ENCODE measurements at places on chromosomes 12 and 14.
A peak's percentile ranks its signal among the peaks of the same experiment; 100 is the strongest.

DNA sequence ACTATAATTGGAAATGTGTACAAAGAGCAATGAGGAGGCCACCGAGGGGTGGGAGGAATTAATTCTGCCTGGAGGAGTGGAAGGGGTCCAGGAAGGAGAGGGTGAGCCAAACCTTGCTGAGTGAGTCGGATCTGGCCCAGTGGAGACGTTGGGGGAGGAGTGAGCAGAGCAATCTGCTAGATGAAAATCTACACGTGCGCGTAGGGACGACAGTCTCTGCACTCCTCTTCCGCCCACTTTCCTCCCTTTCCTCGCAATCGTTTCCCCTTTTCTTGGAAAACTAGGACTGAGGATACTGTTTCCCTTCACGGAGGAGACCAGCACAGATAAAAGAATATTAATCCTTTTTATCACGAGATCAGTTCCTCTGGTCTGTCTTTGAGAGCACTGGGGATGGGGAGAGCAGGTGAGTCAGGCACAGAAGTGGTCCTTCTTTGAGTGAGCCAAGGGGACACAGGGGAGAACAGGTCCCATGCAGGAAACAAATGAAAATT is 2.9 kb upstream of the NAB2 start:
- DNase-seq: no peak

GRCh38 chr14:63091394-63091996 is 46.2 kb upstream of the KCNH5 start:
- no peak for DNase-seq

- no peak for DNase-seq
Observed at GRCh38 chr12:117533687-117534086, 172.3 kb upstream of the NOS1 start.

GRCh38 chr12:56898938-56899337 is 35.3 kb downstream of the SDR9C7 start:
- DNase-seq: no peak

GRCh38 chr12:116266631-116267349 is 10.7 kb downstream of the MED13L start:
- DNase-seq: no peak

DNA sequence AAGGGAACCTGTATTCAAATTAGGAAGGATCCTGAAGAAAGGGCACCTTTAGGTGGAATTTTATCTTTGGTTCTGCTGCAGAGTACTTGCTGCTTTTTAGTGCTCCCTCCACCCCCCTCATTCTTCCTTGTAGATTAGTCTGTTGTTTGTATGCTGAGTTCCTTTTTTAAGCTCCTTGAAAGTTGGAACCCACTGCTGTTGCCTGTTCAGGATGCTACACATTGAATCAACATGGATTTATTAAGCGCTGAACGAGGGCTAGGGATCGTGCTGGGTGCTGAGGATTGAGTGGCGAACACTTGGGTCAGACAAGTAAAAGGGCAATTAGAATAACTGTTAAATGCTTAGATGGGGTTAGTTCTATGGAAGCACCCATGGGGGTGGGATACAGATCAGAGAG is 884 bp upstream of the AMN1 start:
- no peak for DNase-seq

- DNase-seq: peak; percentile 13
Observed at GRCh38 chr12:51222461-51222860, 4.6 kb upstream of the POU6F1 start.

DNA sequence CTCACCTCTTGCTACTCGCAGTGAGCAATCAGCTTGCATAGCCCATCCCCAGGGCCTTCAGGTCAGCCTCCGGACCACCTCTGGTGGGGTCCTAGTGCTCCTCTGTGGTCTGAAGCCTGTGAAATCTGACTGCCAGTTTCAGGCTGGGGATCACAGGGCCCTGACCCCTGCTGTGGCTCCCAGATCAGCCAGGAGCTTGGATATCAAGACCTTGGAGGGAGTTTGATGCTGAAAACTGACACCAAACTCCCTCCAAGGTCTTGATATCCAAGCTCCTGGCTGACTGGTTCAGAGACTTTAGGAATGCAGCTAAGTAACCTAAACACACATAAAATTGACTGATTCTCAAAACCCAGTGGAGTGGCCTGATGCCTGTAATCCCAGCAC is 19.8 kb upstream of the DHRS4 start:
- DNase-seq: no peak

DNA sequence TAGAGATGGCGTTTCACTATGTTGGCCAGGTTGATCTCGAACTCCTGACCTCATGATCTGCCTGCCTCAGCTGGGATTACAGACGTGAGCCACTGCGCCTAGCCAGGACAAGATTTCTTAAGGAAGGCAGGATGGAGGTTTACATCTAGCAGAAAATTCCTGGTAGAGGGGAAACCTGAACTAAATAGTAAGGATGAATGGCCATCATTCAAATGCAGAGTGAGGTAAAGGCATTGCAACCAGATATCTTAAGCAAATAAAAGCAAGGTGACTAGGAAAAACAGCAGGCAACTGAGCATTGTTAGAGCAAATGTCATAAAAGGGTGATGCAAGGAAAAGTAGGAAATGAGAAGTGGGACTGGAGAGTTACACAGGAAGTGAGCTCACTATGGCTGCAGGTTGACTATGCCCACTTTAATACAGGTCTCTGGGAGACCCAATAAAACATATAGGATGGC is 133.0 kb downstream of the SOX5 start:
- no peak for DNase-seq

DNA sequence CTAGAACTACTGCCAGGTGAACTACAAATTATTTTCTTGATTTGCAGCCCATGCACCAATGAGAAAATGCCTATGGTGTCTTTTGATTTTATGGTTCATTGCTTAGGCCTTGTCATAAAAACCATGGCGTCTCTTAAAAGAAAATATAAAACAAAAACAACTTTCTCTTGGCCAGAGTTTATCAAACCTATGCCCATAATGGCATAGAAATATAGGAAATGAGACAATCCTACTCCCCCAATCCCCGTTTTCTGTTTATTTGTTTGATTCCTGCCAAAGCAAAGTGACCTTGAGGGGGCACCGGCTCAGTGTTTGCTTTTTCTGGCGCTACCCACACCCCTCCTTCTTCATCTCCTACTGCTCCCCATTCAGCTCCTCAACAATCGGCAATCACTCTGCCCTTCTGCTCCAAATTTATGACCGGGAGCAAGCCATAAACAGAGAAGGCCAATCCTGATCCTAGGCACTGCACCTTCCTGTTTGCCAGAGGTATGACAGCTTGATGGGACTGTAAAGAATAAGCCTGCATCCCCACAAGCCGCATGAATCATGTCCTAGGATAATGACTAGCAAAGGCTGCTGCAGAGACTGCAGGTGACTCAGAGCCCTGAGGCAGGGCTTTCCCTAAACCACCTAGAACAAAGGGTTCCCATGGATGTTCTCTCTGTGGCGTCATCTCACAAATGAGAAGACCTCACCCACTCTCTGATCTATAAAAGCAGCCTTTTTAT is 874.9 kb downstream of the NRXN3 start:
- peak; percentile 25 for DNase-seq

DNA sequence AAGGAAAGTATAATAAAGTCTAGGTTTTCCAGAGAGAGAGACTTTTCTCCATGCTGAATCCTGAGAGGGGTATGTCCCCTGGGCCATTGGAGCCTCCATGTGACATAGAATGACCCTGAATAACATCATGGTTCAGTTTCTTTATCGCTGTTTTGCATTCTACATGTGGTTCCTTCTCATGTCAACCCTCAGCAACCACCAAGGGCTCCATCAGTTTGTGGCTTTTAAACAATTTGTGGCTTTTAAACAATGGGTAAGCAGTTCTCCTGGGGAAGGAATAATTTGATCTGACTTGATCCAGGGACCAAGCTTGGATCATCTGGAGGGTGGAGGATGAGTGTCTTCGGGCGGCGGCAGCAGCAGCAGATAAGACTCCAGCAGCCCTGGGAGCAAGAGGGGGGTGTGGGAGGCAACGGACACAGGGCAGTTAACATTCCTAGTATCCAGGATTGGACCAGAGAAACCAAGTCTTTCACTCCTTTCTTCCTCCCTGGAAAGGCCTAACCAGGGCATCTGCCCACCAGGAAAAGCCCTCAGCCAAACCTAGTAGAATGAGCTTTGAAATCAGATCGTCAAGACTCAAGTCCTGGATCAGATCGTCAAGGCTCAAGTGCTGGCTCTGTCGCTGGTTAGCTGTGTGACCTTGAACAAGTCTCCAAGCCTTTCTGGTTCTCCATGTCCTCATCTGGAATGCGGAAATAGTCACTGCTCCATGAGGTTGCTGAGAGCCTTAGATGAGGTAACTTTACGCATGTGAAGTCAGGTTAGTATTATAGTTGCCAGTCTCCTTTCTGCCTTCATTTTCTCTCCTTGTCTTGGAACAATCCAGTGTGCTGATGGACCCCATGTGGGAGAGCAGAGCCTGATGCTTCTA is 27.8 kb upstream of the FAM222A start:
- no peak for DNase-seq

DNA sequence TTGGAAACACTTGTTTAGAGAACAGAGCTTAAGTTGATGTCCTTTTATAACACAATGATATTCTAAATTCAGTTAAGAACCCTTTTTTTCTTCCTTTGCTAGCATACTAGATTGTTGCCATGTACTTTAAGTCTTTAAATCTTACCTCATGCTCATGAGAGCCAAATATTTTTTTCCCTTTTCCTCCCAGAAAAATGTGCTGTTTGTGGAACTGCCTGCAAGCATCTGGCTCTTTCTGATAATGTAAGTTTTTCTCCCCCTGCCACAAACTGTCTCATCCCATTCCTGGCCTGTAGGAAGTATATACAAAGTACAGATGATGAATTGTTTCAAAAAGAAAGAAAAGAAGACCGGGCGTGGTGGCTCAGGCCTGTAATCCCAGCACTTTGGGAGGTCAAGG is 5.3 kb downstream of the RNF212B start:
- no peak for DNase-seq

DNA sequence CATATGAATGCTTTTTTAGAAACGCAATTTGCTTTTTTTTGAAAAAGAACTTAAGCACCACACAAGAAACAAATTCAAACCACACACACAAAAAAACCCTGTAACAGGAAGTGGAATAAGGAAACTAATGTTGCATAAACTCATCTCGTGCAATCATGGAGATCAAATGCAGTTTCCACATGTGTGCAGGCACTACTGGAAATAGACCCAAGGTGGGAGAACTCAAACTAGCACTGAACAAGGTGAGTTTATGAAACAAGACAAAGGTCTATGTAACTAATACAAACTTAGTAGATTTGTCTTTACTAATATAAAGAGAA is 17.5 kb downstream of the NIN start:
- no peak for DNase-seq

GRCh38 chr12:29334937-29335336 is 46.0 kb downstream of the ERGIC2 start:
- no peak for DNase-seq

DNA sequence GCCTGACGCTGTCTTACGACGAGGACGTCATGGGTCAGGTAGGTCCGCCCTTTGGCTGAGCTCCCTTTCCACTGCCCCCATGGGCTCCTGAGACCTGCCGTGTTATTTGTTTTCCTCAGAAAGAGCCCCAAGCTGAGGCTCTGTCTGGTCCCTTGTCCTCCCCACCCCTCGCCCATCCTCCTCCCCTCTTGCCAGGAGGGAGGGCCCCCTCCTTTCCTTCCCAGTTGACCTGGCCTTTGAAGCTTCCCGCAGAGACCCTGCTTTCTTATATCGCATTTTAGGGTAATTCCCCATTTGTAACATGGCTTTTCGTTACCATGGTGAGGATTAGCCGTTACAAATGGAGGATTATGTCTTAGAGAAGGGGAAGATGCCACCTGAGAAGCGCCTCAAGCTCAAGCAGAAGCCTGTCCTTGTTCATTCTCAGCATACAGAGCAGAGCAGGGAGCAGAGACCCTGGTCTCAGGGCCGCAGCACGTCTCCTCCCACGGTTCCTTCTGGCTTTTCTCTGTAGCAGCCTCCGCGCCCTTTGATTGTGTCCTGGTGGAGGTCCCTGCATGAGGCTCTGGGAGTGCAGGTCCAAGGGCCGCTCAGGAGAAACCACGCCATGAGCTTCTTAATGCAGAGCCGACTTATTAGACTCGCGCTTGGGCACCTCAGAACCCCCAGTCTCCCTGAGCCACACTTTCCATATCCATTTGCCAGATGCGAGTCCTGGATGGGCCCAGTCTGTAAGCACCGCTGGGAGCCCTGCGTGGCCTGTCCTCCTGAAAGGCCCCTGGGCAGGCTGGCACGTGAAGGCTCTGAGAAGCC is 47.2 kb downstream of the UBE3B start:
- DNase-seq: no peak

DNA sequence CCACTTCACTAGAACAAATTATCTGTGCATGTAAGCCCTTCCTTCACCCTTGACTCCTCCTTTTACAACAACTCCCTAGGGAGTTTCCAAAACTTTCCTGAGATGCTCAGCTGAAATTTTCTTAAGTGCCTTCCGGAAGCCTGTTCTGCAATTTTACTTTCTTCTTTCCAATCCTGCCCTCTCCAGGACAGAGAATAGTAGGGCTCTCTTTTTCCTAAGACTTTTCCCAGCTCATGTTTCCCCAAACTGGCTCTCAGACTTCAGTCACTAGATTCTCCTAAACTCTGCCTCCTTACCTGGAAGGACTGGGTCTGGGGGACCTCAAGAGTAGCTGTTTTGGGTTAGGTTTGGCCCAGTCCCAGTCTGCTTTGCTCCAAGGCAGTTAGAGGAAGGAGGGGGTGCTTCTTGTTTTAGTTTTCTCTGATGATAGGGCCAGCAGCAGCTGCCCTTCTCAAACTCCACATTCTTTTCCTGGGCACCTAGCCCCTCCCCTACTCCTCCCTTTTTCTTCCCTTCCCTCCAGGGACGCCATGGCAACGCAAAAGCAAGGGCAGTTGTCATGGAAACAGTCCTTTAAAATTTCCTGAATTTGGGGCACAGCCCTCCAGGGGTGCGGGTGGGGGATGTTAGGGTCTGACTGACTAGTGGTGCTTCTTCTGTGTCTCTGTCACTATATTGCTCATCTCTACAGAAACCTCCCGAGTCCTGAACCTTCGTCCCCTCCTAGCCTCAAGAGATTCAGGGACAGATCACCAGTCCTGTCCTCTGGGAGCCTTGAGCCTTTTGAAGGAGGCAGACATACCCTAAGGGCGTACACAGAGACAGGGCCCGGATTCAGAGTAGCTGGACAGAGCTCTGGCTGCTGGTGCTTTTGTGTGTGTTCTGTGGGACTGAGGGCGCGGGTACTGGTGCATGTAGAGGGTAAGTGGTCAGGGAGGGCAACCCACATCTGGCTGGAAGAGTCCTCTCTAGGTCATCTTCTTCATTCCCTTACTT is 17.0 kb downstream of the PPP1R1A start:
- no peak for DNase-seq

GRCh38 chr12:71014180-71014785 is 93.7 kb upstream of the PTPRR start:
- DNase-seq: peak; percentile 6

- DNase-seq: no peak
Observed at GRCh38 chr12:5014269-5014668, 29.4 kb upstream of the KCNA5 start.

GRCh38 chr14:79585845-79586244 is 625.5 kb downstream of the DIO2 start:
- no peak for DNase-seq

- DNase-seq: no peak
Observed at GRCh38 chr12:122928404-122929147, 32.7 kb upstream of the VPS37B start.

- no peak for DNase-seq
Observed at GRCh38 chr14:61347826-61348443, 26.6 kb downstream of the PRKCH start.

- no peak for DNase-seq
Observed at GRCh38 chr12:115941362-115941761, 336.1 kb downstream of the MED13L start.

- no peak for DNase-seq
Observed at GRCh38 chr14:86604561-86604960, 1074.6 kb downstream of the FLRT2 start.

- DNase-seq: no peak
Observed at GRCh38 chr12:113092607-113093408, 36.3 kb downstream of the DTX1 start.

GRCh38 chr12:6662602-6662905 is 365 bp downstream of the ING4 start:
- no peak for DNase-seq
